ENCODE measurements at places on chromosomes 12 and 14.

DNA sequence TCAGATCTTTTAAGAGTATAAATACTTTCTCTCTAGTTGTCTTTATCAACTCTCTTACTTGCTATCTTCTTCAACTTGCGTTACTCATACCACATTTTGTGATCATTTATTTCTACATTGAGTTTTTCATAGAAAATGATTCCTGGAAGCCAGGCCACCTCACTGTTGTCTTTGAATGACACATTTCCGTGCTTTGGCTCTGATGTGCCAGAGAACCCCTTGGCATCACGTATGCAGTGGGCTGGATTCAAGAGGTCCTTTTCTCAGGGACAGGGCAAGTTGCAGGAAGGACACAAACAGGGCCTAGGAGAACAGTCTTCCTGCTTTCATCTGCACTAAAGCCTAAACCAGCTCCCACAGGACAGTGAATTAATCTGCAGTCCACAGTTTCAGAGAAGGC lies 70.3 kb upstream of the PYGL start:
- DNase-seq, result no peak
- no peaks in the 10 kb centered on the region for H3K27me3 ChIP-seq
- no peaks in the 10 kb centered on the region for H3K36me3 ChIP-seq
- H3K4me1 ChIP-seq, result peaks cover 3% of the 10 kb centered on the region
- no peak overlapping the region for H3K4me3 ChIP-seq

- H3K27ac ChIP-seq, result no peak overlapping the region
- no peaks in the 10 kb centered on the region for H3K36me3 ChIP-seq
- H3K27me3 ChIP-seq, result no peaks in the 10 kb centered on the region
These were observed 49.1 kb downstream of the CYP46A1 start for GRCh38 chr14:99733211-99733539.

DNA sequence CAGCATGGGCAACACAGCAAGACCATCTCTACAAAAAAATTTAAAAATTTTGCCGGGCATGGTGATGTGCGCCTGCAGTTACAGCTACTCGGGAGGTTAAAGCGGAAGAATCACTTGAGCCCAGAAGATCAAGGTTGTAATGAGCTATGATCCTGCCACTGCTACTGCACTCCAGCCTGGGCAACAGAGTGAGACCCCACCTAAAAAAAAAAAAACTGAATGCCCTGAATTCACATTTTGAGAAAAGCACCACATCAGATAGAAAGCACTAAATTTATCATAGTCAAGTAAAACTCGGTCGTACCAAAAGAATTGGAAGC lies 24.1 kb upstream of the AP4S1 start:
- H3K36me3 ChIP-seq, result peaks cover 11% of the 10 kb centered on the region
- H3K4me1 ChIP-seq, result peaks cover 23% of the 10 kb centered on the region
- DNase-seq, result no peak
- no peak overlapping the region for H3K4me3 ChIP-seq

DNA sequence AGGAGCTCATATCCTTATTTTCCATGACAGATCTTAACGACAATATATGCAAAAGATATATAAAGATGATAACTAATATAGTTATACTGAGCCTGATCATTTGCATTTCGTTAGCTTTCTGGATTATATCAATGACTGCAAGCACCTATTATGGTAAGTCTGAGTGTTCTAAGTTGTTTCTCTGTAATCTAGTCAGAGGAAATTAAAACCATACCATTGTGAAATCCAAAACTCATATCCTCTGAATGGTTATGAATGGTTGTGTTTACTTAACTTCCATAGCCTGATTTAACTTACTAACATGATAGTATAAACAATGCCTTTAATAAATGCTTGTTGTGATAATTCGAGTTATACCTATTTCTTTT lies 760 bp downstream of the TMEM19 start:
- no peak overlapping the region for H3K27ac ChIP-seq
- H3K27me3 ChIP-seq, result no peaks in the 10 kb centered on the region
- no peaks in the 10 kb centered on the region for H3K36me3 ChIP-seq
- peak overlapping the region; percentile 78 for H3K4me3 ChIP-seq

DNA sequence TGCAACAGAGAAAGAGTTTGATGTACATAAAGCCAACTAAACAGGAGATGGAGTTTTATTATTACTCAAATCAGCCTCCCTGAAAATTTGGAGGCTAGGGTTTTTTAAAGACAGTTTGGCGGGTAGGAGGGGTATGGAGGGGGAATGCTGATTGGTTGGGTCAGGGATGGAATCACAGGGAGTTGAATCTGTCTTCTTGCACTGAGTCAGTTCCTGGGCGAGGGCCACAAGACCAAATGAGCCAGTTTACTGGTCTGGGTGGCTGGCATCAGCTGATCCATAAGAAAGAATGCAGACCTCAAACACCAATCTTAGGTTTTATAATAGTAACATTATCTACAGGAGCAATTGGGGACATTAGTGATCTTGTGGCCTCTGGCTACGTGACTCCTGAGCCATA lies 64.9 kb downstream of the RIN3 start:
- no peak overlapping the region for H3K4me3 ChIP-seq
- H3K27ac ChIP-seq, result no peak overlapping the region
- no peak for DNase-seq
- H3K4me1 ChIP-seq, result no peaks in the 10 kb centered on the region
- H3K36me3 ChIP-seq, result no peaks in the 10 kb centered on the region

Data from neural progenitor cell (in vitro differentiated cells).